ENCODE measurements at places on chromosomes 6 and 20.
A peak's percentile ranks its signal among the peaks of the same experiment; 100 is the strongest.

DNA sequence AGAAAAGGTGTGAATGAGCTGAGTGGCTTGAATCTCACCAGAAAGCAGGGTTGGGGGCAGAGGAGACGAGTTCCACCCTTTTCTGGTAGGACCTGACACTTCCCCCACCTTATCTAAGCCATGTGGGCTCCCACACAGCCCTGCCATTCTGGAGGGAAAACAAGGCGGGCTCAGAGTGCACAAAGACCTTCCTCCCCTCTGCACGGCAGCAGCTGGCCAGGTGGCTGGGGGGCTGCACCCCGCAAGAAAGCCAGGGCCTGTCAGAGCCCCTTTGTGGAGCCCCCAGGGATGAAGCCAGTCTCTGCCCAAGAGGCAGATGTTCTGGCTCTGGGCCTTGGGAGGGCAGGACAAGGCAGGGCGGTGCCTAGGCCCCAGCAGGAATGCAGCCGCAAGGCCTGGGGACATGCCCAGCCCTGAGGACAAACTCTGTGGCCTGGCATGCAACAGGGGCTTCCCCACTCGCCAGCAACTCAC, 48.4 kb upstream of the DSN1 start:
- DNase-seq = no peak

GRCh38 chr6:110378552-110378951, 20.4 kb upstream of the METTL24 start:
- no peak for DNase-seq

DNA sequence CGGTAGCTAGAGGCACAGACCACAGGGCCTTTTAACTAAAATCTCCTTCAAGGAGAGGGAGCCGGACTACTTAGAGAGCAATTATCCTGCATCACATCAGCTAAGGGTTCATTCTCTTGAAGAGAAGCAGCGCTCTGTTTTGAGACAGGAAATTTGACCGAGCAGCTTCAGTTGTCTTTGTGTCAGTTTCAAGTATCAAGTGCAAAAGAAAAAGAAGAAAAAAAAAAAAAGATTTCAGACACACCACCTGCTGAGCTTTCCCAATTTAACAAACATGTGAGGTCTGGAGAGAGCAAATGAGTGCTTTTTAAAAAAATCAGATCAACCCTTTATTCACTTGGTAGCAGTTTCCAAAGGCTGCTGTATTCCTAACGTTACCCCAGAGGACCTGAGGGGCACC, 273.5 kb upstream of the POU3F2 start:
- no peak for DNase-seq

- DNase-seq = peak; percentile 80
Measured at GRCh38 chr6:37698264-37699137, 818 bp upstream of the MDGA1 start.

DNA sequence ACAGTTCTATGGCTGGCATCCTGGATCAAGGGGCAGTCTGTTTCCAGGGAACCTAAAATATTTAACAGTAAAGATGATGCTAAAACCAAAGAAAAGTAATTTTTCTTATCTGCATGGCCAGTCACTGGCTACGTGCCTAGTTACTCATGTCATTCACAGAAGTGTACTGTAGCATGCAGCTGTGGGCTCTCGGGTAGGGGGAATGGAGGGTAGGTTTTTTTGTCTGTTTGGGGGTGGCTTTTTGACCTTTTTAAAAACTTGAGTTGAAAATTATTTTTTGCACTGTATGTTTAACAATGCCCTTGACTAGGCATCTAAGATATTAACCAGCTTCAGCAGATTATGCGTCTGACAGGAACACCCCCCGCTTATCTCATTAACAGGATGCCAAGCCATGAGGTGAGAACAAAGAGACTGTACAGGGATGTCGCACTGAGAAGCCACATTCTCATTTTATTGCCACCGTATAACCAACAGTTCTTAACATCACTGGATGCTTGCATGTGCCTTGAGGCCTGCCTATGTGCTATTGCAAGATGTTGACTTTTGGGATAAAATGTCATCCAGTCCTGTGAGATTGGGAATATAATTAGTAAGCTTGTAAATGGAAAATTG, 30.3 kb upstream of the MAPK13 start:
- no peak for DNase-seq

DNA sequence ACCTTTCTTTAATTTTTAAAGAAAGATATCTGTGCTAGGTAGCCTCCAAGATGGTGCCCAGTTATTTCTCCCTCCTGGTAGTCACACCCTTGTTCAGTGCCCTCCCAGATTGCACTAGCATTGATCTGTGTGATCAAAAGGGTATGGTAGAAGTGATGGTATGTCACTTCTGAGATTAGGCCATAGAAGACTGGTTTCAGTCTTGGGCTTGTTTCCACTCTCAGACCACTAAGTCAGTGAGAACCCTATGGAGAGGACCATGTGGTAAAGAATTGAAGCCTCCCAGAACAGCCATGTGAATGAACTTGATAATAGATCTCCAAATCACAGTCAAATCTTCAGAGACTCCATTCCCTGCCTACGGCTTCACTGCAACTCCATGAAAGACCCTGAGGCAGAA, 57.3 kb downstream of the THEMIS start:
- DNase-seq = no peak

DNA sequence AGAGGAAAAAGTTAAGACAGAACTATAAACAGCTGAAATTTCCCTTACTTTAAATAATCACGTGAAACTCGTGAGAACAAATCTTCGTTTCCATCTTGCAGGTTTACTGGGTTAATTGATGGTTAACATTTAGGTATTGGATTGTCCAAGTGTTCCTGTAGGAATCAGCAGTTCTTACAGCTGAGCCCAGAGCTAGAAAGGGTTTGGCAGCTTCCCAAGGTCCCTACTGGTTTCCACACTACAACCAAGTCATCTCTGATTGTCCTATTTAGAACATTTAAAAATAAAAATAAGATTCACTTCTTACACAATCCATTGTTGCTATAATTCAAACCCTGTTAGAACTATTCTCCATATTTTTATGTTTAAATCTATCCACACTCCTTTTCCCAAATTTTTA, 15.8 kb downstream of the MPC1 start:
- DNase-seq = no peak

DNA sequence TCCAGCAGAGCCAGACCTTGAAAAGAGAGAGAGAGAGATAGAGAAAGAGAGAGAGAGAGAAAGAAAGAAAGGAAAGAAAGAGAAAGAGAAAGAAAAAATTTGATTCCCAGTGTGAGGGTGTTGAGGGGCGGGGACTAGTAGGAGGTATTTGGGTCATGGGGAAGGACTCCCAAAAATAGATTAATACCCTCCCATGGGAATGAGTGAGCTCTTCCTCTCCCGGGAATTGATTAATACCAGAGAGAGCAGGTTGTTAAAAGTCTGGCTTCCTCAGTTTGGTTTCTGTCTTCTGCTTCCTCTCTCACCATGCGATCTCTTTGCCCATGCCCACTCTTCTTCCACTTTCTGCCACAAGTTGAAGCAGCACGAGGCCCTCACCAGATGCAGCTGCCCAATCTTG, 28.8 kb upstream of the CFAP206 start:
- DNase-seq = no peak

- DNase-seq = no peak
Measured at GRCh38 chr6:3614918-3615317, 136.6 kb downstream of the PXDC1 start.

DNA sequence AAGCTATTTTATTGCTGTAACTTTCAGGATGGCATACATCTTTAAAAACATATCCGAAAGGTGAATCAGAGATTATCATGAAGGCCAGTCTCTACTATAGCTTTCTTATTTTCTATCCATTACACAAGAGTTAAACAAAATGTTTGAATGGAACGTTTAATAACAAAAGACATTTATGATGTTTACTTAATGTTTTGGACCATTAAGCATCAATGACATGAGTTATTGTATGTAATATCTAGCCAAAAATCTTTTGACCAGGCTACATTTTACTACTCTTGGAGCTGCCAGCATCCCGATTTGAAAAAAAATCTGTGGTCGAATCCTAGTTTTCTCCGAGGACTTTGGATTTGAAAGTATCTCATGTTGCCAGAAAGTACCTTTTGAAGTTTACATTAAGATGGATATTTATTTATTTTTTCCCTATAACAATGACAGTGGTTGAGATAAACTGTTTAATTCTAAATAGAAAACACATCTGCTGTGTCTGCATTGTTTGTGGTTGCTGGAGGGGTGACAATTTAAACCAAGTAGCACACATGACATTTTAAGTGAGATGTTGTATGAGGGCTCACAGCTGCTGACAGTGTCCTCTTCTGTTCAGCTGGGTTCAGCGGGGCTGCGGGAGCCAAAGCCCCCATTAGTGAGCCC, 293.7 kb upstream of the TCF21 start:
- peak; percentile 31 for DNase-seq

- DNase-seq = no peak
Measured at GRCh38 chr20:44549123-44549522, 27.3 kb upstream of the SERINC3 start.

GRCh38 chr6:10210052-10210451, 204.8 kb downstream of the TFAP2A start:
- no peak for DNase-seq

DNA sequence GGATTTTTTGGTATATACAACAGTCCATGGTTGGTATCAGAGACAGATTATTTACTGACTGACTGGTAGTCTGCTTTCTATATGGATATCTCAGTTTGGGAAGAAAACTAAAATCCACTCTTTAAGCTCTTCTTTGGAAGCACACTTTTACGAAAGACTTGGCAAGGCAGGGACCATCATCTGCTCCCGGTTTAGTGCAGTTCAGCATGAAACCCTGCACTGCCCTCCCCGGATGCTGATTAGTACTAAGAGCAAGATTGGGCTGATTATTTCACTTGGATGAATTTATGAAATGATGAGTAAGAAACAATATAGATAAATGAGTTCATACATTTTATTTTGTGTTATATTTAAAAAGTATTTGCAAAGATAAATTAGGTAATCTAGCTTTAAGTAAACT, 56.3 kb downstream of the RGS17 start:
- no peak for DNase-seq
